ENCODE measurements at places on chromosomes 11 and 22.

DNA sequence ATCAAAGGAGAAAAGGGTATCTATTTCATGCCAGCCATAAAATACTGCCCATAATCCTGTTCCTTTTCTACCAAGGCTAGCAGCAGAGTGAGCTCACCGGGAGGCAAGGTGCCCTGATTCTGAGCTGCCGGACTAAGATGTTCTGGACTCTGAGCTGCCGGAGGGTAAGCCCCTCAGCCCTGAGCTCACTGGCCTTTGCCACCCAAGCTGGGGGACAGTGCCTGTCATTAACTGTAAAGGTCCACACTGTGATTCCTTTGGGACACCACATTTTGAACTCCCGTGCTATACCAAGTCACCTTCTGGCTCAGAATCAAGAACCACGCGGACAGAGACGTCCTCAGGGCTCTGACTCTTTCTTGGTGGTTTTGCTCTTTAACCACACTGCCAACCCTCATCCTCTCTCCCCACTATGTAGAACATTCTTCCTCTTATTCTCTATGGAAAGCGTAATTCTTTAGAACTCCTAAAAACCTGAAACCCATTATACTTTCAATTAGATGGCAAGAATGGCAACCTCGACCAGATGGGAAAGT is 88.4 kb upstream of the BID start:
- DNase-seq: no peak

DNA sequence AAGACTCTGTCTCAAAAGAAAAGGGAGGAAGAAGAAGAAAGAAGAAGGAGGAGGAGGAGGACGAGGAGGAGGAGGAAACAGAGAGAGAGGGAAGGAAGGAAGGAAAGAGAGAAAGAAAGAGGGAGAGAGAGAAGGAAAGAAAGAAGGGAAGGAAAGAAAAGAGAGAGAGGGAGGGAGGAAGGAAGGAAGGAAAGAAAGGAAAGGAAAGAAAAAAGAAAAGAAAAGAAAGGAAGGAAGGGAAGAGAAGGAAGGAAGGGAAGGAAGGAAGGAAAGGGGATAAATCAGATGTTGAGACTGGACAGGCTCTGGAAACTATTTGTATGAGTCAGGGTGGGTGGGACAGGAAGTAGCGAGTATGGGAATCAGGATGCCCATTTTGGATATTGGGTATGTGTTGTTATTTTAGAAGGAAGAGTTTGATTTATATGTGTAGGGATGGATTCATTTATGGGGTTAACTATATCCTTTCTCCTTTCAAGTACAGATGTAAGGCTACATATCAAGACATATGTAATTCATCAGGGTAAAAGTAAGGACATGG is 6.0 kb upstream of the RPL3 start:
- no peak for DNase-seq

DNA sequence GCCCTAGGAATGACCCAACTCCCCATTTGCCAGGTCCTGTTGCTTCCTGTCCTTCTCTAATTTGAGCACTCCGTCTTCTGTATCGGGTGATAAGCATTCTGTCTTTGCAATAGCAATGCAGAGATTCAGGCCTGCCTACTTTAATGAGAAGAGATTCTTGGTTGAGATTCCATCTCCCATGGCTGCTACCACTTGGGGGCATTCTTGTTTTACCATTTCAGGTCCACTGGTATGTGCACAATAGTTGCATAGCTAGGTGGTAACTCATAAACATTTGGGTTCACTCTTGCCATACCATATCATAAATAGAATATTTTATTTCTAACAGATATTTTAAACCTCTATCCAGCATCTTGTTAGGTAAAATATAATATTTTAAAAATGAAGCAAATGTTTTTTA is 34.4 kb upstream of the CALCB start:
- DNase-seq: no peak

DNA sequence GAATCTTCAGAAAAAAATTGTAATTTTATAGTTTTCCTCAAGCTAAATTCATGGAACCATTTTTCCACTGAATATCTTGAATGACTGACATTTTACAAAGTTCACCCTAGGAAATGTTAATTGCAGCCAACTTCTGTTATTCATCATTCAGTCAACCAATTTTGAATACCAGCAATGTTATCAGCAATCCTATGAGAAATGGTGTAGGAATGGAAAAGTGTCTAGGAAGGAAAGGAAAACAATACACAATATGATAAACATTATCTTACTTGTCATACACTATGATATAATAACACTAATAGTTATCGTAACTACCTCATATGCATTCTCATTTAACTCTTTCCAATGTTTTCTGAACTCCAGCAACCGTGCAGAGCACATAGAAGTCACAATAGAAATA is 790.5 kb upstream of the LRRC4C start:
- DNase-seq: no peak

DNA sequence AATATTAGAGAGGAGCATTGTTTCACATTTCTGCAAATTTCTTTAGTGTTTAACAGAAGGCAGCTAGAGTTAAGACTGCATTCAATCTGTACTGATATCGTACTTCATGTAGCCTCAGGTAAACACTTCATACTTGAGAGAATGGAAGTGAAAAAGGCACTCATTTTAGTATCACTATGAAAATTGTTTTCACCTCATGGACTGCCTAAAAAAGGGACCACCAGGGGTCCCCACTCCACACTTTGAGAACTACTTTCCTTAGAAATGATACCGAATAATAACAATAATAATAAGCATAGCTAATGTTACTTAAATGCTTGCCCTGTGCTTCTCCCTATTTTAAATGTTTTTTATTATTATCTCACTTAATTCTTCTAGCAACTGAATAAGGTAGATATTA is 95.1 kb downstream of the BLID start:
- DNase-seq: no peak

- no peak for DNase-seq
These were observed 16.9 kb downstream of the FXYD6 start for GRCh38 chr11:117859488-117860112.

GRCh38 chr11:117219995-117220394 is 11.9 kb downstream of the PCSK7 start:
- DNase-seq: no peak

- no peak for DNase-seq
These were observed 489.0 kb downstream of the MN1 start for GRCh38 chr22:27312565-27312964.

GRCh38 chr11:44979543-44980399 is 29.1 kb upstream of the TP53I11 start:
- DNase-seq: peak; percentile 7

- no peak for DNase-seq
These were observed 12.7 kb downstream of the MYO18B start for GRCh38 chr22:25754527-25755202.

DNA sequence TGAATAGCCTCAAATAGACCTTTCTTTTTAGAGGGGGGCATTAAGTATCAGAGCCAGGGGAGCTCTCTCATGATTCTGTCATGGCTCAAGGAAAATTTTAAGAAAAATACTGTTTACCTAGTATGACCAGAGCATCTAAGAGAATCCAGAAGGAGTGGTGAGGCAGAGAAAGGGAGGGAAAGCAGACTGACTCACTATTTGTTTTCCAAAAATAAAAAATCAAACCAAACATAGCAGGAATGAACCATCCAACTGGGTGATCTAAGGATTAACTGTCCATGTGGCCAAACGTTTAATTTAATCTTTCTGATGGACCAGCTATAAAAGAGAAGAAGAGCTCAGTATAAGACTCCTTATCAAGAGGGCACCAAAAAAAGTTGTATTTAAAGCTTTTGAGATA is 70.8 kb downstream of the GAB2 start:
- no peak for DNase-seq

DNA sequence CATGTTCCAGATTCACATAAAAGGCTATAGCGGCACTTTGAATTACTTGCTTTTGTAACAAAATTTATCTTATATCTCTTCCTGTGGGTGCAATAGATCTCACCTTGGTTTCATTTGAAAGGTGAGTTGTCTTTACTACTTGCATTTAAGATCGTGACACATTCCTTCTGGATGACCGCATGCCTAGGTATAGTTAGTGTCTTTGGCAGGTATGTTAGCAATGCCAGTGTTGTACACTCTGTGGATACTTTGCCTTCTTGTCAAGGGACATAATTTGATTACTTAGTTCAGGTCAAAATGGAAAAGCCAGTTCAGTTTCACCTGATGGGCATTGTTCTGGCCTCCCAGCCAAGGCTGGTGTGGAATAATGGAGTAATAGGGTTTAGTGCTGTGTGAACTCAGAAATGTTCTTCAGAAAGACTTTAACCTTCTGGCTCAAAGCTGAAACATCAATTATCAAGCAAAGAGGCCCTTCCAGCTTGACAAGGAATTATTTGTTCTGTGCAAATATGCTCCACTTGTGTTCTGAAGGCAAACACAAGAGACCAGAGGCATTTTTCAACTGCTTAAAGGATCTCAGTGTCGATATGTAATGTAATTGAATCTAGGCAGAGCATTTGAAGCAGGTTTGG is 64.6 kb downstream of the AMOTL1 start:
- peak; percentile 4 for DNase-seq

- DNase-seq: no peak
These were observed 84.0 kb downstream of the RPS6KA4 start for GRCh38 chr11:64443001-64443400.

- peak; percentile 46 for DNase-seq
These were observed 25.2 kb downstream of the MUC6 start for GRCh38 chr11:1011320-1011698.

- DNase-seq: no peak
These were observed 11.8 kb upstream of the CD59 start for GRCh38 chr11:33747979-33748378.

DNA sequence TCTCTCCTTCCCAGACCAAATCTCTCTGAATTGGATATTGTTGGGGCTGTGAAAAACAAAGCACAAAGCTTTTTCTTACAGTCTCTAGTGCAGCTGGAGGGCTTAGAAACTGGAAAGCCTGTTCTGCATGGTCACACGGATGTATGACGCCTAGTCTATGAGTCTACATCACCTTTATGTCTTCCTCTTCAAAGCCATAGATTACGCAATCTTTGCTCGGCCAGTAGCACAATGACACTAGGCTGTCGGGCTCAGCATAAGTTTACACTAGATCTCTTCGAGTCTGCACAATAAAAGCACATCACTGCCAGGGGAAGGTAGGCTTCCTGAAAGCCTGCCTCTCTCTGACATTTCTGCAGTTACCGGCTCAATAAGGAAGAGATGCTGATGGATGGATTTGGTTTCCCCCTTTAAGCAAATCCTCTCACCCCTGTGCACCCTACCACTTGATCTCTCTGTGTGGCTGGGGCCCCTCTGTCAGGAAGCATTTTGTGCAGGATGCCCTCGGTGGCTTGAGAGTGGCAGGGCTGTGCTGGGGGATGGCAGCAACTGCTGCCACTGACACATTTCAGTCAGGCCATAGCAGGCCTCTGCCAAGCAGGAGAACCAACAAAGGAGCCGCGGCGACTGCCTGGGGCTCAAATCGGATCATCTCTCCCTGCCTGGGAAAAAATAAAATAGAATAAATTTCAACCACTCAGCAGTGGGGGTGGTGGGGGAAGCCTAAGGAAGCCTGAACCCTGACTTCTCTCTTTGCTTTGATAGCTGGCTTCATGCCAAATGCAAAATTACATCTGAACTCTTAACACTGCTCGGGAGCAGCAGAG is 1272.8 kb downstream of the LRRC4C start:
- DNase-seq: peak; percentile 79

GRCh38 chr11:10320736-10321465 is 16.0 kb downstream of the ADM start:
- no peak for DNase-seq

DNA sequence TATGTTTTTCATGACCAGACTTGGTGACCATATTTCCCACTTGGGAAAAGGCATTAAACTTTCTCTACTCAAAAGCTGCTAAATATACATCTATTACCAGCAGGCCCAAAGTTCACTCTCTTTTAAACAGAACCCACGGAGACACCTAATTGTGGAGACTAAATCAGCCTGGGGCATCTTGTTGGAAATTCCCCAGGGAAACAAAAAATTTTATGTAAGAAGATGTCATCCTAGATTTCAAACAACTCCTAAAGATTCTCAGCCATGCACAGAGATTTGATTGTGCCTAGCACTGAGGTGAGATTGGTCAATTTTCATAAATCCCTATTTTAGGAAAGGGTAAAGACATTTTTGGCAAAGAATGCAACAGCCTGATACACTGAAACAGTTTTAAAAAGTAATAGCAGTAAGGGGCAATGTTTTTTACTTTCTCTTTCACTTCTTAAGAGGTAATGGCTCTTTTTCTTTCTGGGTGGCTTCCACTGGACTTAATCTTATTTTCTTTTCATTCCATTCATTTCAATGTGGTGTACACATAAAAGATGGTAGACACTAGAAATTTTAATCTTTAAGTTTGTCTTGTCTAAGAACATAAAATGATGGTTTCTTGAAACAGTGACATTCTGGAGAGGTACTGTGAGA is 9.6 kb downstream of the OR52N2 start:
- DNase-seq: no peak

- DNase-seq: no peak
These were observed 61.7 kb downstream of the DDI1 start for GRCh38 chr11:104098132-104098531.

DNA sequence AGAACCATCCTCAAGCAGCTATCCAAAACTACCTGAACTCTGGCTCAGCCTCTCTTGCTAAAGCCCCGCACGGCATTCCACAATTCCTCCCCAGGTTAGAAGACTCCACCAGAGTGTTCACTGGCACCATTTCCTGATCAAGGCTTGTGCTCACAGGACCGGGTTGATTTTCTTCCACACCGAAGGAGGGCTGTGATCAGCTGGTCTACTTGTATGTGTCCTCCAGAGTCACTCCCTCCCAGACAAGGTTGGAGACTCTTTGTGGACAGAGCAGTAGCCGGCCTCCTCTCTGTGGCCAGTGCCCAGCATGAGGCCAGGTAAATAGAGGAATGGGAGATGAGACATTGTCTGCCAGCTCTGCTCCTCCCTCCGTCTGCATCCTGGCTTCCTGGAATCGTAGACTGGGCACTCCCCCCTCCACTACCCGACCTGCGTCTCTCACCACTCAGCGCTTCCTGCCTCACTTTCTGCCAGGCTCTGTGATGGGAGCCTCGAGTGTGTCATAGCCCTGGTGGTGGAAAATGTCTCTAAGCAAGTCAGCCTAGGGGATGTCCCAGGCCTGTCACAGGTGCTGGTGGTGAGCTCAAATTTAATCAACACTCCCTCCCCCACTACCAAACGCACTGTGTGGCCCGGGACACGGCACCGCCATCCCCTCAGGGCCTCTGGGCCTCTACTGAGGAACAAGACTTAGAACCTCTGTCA is 12.5 kb upstream of the TMPRSS6 start:
- no peak for DNase-seq

GRCh38 chr22:50641696-50642607 is 14.0 kb upstream of the ARSA start:
- no peak for DNase-seq

Measured in NCI-H510A treated with DMSO at 0.1 percent for 48 hours (cell line).